ENCODE measurements at places on chromosomes 7 and 10. TPM values are rescaled to one million over a fixed set of nuclear protein-coding genes. Genes with fewer than 3 reads are reported as not detected.

Gene CLDN4
- 0.54 TPM for total RNA-seq

Gene SAMD9L
- total RNA-seq: not detected

Gene HYAL4
- not detected for total RNA-seq

DNA sequence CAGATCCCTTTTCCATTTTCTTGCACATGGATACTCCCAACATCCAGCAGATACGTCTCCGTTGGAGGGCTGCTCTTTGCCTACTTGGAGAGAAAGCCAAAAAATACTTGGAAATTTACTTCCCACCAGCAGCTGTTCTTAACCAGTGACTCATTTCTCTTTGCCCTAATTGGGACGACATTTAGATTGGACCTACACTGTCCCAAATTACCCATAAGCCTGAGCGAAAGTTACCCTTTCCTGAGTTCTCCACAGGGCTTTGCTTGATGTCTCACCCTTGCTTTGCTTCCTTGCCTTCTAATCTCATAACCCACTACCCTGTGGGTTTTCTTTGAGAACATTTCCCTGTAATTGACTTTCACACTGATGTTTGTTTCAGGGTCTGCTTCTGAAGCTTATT lies 48.1 kb downstream of the SAMD8 start:
- DNase-seq: no peak

- no peak for DNase-seq
Measured at GRCh38 chr7:127903892-127904669, 127.2 kb downstream of the LRRC4 start.

GRCh38 chr10:62795100-62795499 lies 9.4 kb upstream of the ADO start:
- DNase-seq: no peak

GRCh38 chr7:134431815-134432214 lies 27.1 kb downstream of the AKR1B1 start:
- no peak for DNase-seq

DNA sequence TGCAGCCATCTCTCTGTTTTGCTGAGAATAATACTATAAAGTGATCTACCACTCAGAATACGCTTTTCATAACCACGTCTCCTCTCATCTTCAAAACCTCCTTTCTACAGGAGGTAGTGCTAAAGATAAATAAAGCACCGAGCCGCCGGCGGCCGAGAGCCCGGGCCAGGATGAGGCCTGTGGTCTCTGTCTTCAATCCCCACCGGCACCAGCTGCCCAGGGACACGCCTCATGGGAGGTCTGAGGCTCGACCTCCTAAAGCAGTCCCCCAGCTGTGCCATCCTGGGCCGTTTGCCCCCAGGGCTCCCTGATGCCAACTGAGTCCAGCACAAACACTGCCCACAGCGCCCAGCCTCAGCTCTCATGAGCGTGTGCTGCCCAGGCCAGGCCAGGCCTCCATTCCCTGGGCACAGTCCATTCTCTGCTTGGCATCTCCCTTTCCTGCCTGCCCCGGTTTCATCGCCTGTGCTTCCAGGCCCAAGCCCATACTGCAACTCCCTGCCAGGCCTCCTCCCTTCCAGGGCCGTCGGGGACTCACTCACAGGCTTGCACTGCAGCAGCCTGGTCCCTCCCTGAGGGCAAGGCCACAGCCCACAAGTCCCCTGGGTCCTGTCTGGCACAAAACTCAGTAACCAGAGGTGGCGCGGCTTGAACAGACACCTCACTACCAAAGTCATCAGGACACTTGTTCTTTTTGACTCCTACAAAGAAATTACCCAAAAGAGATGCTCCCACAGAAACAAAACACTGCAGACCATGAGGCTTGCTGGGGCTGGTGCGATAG lies 2.5 kb downstream of the INTS1 start:
- DNase-seq: no peak

GRCh38 chr10:132774902-132775863 lies 10.8 kb downstream of the NKX6-2 start:
- no peak for DNase-seq

DNA sequence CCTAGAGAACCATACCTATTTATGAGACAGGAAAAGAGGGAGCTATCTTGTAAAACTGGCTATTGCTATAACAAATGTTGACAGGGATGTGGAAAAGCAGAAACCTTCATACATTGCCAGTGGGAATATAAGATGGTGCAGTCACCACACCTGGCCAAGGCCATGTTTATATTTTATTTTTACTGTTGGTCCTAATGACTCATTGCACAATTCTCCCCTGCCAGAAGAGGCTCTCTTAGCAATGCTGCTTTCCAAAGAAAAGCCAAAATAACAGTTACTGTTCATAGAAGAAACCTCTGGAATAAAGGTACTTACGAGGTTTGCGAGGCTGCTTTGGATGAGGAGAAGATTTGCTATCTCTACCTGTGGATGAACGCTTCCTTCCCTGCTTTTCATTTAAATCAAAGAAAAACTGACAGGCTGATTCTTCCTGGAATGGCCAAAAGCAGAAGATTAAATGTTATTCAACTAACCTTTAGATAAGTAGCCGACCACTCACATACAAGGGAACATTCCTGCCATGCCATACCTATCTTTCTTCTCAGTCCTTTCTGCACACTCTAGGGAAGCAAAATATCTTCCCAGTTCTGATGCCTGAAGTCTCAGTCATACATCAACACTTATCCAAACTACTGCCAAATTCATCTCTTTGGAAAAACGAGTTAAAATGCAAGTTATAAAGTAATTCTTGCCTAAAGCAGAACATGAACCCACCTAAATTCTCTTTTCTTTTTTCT lies 16.3 kb upstream of the CHUK start:
- DNase-seq: no peak

DNA sequence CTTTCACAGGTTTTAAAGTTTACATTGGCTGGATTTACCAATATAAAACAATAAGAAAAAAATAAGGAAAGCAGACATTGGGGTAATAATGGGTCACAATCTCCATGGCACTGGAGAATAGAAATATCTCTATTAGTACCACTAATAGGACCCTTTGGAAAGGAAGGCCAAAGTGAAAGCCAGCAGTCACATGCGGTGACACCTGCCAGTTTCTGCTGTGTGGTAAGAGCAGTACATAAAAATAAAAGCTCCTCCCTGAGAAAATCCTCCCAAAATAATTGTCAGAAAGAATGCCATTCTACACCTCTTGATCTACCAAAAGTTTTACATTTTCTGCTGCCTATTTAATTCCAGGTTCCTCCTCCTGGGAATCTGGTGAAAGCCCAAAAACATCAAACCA lies 30.4 kb upstream of the SLC13A1 start:
- no peak for DNase-seq

DNA sequence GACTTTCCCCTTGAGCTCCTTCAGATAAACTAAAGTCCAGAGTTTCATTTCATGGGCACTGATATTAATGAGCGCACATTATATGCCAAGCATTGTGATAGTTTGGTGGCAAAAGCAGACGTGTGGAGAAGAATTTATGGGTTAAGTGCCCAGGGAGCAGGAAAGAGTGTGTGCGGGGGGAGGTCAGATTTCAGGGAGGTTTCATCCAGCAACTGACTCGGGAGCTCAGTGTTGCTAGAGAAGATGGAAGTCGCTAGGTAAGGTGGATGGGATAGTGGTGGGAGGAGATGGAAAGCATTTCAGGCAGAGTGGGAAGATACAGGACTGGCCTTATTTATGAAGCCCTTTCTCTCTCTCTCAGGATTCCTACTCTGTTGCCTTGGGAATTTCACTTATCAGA lies 223.0 kb downstream of the SNX10 start:
- DNase-seq: no peak

DNA sequence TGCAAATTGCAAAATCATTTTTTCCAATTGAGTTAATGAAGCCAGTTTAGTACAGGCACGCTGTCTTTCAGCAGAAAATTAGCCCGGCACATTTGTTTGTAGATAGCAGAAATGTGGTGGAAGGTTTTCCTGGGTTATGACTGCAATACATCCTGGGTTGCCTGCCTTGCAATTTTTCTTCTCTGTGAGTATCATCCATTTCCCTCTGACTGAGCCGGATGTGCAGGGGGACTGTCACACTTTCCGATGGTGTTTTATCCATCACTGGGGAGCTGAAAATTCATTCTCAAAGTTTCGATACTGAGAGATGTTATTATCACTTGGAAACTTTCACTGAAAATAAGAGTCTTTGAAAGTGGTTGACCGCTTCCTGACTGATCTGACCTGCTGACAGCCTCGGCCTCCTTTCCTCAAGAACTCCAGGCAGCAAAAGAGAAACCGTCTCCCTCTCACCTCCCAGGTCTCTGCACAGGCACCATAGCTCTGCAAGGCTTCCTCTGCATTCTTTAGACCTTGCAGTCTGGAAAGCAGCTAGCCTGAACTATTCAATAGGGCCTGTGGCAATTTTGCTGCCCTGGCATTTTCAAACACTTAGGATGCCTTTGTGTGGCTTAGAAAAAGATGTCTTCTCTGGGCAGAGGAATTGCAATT lies 320.8 kb upstream of the NRP1 start:
- DNase-seq: no peak

DNA sequence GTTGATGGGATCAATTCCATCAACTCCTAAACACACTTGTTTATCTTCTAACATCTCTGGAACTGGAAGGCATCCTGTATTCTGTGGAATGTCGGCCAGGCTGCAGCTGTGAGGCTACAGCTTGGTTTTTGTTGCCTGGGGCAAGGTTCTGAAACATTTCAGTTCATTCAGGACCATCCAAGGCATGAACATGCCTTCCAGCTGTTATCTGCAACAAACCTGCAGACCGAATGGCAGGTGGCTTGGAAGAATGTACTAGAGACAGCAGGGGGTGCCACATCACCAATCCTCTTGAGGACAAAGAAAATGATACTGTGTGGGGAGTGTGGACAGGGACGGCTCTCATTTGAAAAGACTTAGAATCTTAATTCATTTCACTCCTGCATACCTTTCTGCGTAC lies 12.4 kb downstream of the PAPOLB start:
- DNase-seq: no peak

DNA sequence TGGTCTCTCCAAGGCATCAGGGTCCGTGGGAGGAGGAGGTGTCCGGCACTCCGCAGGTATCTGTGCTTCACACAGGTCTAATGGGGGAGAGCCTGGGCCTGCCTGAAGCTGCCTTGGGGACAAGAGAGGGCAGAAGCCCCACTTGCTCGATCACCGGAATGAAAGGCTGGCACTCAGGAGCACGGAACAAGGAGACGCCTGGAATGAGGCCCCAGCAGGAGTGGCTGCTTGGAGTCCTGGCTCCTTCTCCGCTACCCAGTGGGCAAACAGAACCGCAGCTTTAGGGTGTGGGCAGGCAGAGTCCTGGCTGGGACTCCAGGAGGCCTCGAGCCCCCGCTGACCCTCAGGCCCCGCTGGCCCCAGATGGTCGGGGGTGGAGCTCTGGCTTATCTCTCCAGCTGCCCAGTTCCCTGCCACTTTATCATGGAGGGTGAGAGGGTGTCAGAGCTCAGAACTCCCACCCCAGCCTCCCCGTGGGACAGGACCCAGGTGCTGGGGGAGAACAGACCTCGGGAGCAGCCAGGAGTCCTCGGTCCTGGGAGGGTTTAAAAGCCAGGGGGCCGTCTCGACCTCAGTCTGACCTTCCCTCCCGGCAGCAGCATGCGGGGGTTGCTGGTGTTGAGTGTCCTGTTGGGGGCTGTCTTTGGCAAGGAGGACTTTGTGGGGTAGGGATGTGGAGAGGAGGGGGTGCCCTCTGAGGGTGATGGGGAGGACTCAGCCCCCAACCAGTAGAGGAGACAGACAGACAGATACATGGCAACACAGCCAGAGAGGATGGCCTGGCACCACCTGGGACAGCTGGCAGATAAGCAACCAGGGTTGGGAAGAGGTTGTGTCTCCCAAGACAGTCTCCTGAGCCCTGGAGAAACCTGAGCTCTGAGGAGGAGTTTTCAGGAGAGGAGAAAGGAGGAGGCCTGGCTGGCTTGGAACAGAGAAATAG lies at the start of gene CPA1:
CPA1 (plus strand) TSS at position 574 of the 940 bp plus-strand sequence; CDS start at position 601, 27 bp downstream.
- DNase-seq: peak; percentile 33

DNA sequence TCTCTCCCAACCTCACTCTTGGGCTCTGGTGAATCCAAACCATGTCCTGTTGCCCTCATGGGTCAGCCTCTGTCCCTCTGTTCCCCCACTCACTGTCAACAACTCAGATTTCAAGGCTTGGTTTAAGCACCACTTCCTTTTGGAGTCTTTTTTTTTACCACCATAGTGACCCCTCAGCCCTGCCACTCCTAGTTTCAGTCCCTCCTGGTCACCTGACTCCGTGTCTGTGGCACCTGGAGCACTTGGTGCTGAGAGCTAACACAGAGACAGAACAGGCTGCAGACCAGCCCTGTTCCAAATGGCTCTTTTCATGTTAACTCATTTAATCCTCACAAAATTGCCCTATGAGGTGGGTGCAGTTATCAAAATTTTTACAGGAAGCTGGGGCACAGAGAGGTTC lies 53.6 kb upstream of the SMNDC1 start:
- no peak for DNase-seq

DNA sequence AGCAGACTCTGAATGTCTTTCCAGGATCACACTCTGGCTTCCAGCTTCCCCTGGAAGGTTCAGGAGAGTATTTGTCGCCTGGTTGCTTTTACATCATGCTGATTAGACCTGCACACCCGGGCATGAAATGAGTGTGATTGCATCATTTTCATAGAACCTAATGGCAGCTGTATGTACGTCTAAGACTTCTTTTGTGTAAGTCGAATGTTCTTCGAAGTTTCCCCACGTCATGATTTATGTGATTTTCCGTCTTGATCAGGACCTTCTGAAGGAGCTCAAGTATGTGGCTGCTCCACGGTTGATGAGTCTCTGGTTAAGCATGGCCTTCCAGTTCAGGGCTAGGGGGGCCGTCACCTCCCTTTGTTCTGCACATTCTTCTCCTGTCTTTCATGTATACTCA lies 4.5 kb downstream of the EIF4H start:
- DNase-seq: no peak

DNA sequence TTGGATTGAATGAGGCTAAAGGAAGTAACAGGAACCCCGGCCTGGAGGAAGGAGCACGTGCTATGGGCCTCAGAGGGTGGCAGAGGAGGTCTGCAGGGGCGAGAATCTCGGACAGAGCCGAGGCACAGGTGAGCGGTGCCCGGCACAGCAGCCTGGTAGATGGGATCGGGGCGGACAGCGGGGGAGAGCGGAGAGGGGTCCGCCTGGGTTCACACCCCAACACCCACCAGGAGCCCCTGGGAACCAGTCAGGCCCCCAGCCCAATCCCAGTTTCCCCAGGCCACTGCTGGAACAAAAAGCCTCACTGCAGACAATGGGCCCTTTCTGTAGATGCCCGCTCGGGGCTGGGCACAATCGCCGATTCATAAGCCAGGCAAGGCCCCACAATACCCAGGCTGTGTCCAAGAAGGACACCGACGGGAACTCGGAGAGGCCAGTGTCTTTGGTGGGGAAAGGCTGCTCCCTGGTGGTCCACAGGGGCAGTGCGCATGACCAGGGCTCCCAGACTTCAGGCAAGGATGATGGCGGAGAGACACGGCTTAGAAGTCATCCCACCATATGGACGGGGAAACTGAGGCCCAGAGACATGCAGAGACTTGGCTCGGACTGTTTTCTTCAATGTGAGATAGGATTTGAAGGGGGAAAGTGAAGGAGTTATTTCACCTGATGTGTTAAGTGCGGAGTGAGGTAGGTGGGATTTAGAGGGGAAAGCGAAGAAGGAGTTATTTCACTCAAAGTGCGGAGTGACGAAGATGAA lies 106.9 kb upstream of the GPR26 start:
- peak; percentile 84 for DNase-seq

- DNase-seq: no peak
Measured at GRCh38 chr7:91194841-91195240, 69.4 kb upstream of the FZD1 start.

- DNase-seq: no peak
Measured at GRCh38 chr7:128961030-128961659, 23.4 kb downstream of the IRF5 start.

- no peak for DNase-seq
Measured at GRCh38 chr10:122974023-122974422, 6.2 kb upstream of the PSTK start.

Measured in glutamatergic neuron (in vitro differentiated cells).